ENCODE measurements at places on chromosomes 12 and 14.
A peak's percentile ranks its signal among the peaks of the same experiment; 100 is the strongest.

DNA sequence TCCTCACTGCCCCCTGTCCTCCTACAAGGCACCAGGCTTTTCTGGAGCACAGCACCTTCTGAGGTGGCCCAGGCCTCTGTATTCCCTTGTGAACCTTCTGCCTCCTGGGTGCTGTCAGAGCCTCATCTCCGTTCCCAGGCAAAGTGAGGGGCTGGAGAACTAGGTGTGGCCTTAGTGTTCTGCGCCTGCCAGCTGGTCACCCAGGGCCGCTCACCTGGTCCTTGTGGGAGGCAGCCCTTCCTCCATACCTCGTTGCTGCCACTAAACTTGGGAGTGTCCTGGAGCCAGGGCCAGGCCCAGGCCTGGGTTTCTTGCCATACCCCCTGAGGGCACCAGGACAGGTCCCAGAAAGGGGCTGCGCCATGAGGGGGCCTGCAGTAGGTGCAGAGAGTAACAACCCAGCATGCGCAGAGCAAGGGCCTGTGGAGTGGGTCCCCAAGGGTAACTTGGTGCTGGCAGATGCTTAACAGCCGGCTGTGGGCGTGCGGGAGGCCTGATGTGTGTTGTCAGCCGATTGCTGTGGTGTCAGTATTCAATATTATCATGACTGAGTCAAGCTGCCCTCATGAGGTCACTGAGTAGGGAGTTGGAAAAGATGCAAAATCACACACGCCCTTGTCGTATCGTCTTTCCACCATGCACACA is 17.1 kb downstream of the OTUB2 start:
- H3K27ac ChIP-seq, result no peak overlapping the region

DNA sequence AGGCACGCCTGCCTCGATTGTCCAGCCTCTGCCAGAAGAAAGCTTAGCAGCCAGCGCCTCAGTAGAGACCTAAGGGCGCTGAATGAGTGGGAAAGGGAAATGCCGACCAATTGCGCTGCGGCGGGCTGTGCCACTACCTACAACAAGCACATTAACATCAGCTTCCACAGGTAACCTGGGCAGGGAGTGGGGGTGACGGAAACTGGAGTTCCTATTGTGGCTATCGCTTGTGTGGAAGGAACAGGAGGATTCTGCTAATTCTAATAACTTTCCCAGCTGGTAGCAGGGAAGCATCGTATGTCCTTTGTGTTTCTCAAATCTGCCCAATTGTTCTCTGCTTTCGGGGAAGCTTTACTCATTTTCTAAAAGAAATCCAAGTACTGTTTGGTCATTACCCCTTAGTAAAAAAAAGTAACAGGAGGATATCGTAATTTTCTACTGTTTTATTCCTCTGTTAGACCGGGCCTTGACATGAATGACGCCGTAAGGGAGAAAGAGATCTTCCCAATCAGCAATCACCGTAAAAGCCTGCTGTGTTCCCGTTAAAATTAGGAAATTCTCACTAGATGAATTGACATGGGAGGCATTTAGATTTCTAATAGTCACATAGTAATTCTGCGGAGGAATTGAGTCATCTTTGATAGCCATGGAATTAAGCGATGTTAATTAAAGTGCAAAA is 449 bp downstream of the THAP2 start:
- H3K4me1 ChIP-seq, result peaks cover 43% of the 10 kb centered on the region
- H3K27me3 ChIP-seq, result no peaks in the 10 kb centered on the region
- H3K27ac ChIP-seq, result peak overlapping the region; percentile 100
- peak overlapping the region; percentile 100 for H3K4me3 ChIP-seq
- DNase-seq, result no peak
- H3K36me3 ChIP-seq, result peaks cover 31% of the 10 kb centered on the region

GRCh38 chr14:23562822-23563472 is 4.6 kb downstream of the AP1G2 start:
- H3K4me1 ChIP-seq, result peaks cover 38% of the 10 kb centered on the region
- peak overlapping the region; percentile 41 for H3K27ac ChIP-seq
- H3K36me3 ChIP-seq, result peaks cover 26% of the 10 kb centered on the region
- H3K4me3 ChIP-seq, result no peak overlapping the region
- no peaks in the 10 kb centered on the region for H3K27me3 ChIP-seq

DNA sequence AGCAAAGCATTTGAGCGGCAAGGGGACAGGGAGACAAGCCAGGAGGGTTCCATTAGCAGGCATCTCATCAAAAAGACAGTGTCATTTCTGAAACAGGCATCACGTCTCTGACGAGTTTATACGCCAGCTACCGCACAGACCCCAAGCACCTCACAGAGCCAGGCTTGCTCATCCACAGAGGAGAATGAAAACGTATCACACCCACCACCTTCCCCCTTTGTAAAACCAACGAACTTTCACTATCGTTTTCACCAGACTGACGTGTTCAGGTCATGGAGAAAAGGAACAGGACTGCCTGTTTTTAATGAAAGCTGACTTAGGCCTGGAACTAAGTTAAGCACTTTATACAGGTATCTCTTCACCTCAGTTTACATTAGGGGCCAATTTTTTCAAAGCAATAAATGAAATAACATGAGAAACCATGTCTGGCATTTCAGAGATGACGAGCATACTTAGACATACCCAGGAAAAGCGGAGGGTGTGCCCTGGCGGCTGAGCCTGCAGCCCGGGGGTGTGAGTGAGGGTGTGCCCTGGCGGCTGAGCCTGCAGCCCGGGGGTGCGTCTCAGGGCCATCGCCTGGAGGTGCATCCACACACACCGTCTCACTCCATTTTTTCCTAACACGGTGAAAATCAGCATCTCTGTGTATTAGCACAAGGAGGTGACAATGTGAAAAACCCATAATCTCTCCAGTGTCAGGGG is 41.9 kb downstream of the STX2 start:
- H3K27ac ChIP-seq, result peak overlapping the region; percentile 98
- no peaks in the 10 kb centered on the region for H3K27me3 ChIP-seq
- H3K4me1 ChIP-seq, result peaks cover 8% of the 10 kb centered on the region

DNA sequence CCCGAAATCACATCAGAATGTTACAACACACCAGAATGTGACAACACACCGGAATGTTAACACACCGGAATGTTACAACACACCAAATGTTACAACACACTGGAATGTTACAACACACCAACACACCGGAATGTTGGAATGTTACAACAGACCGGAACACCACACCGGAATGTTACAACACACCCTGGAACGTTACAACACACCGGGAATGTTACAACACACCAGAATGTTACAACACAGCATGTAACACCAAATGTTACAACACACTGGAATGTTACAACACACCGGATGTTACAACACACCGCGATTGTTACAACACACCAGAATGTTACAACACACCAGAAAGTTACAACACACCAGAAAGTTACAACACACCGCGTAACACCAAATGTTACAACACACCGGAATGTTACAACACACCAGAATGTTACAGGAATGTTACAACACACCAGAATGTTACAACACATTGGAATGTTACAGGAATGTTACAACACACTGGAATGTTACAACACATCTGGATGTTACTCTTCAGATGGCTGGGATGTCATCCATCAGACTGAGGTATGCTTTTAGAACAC is 21.1 kb downstream of the CHFR start:
- H3K36me3 ChIP-seq, result peaks cover 39% of the 10 kb centered on the region
- H3K4me3 ChIP-seq, result no peak overlapping the region
- peak overlapping the region; percentile 24 for H3K27ac ChIP-seq
- no peak for DNase-seq
- peaks cover 7% of the 10 kb centered on the region for H3K4me1 ChIP-seq
- H3K27me3 ChIP-seq, result no peaks in the 10 kb centered on the region

DNA sequence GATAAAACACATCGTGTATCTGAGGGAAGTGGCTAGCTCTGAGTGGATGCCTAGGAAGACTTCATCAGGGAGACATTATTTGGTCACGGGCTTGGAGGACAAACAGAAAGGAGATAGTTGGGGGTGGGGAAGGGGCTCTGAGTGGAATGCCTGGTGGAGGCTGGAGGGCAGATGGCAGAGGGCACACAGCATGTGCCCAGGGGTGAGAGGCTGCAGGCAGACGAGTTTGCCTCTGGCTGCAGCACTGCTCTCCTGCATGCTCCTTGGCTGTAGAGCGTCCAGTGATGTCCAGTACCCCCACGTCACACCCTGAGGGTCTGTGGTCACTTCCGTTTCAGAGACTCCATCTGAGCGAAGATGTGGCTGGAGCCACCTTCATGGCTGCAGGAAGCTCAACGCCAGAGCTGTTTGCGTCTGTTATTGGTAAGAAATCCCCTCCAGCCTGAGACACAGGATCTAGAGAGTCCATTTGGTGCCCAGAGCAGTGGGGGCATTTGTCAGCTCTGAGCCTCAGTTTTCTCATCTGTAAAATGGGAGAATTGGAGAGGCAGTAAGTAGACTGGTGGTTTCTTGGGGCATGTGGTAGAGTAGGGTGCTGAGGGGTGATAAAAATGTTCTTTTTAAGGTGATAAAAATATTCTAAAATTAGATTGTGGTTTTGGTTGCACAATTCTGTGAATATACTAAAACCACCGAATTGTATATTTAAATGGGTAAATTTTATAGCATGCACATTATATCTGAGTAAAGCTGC is 71.7 kb upstream of the RIN3 start:
- no peak for DNase-seq
- peak overlapping the region; percentile 7 for H3K27ac ChIP-seq
- H3K4me1 ChIP-seq, result peaks cover 36% of the 10 kb centered on the region
- H3K27me3 ChIP-seq, result no peaks in the 10 kb centered on the region
- peak overlapping the region; percentile 68 for H3K4me3 ChIP-seq
- peaks cover 2% of the 10 kb centered on the region for H3K36me3 ChIP-seq

DNA sequence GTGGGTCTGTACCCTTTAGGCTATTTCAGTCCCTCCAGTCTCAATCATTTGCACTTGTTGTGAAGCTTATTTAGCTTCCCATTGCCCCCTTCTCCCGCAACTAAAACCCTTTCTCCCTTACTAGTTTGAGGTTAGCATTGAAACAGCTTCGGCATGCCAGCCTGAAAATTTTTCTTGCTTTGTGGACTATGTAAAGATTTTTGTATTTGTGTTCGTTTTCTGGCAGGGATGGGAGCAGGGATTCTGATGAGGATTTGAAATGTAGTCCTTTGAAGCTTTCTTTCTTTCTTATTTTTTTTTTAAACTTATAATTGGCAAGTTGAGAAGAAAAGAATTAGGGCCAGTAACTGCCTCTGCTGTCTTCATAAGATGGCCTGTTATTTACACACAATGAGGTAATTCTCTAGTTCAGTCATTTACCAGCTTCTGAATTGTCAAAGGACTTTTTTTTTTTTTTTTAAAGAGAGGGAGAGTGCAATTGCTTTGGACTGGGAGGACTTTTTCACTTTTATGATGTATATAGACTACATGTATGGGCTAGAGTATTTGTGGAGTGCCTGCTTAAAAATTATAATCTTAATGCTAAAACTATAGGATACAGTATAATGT is 29.0 kb downstream of the PALS1 start:
- no peak overlapping the region for H3K4me3 ChIP-seq
- H3K27me3 ChIP-seq, result no peaks in the 10 kb centered on the region
- peaks cover 15% of the 10 kb centered on the region for H3K4me1 ChIP-seq

DNA sequence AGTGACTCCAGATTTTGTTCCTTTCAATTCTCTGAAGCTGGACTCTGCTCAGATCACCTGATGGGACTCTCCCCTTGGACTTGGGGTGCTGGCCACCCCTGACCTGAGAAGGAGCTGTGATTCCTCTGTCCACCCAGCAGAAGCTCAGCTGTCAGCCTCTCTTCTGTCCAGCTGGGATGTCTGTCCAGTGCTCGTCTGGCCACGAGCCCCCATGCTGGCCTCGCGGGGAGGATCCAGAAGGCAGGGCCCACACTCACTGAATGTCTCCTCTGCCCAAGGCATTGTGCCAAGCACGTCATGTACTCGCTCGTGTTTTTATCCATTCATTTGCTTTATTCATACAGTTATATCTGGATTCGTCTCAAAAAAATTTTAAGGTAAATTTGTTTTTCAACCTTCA is 14.2 kb upstream of the SLC24A4 start:
- no peak for DNase-seq
- no peaks in the 10 kb centered on the region for H3K36me3 ChIP-seq
- no peak overlapping the region for H3K4me3 ChIP-seq
- no peak overlapping the region for H3K27ac ChIP-seq

- H3K36me3 ChIP-seq, result no peaks in the 10 kb centered on the region
- no peaks in the 10 kb centered on the region for H3K27me3 ChIP-seq
- H3K4me1 ChIP-seq, result no peaks in the 10 kb centered on the region
- H3K27ac ChIP-seq, result no peak overlapping the region
- H3K4me3 ChIP-seq, result no peak overlapping the region
Measured at GRCh38 chr14:99560403-99560802, 43.6 kb downstream of the CCDC85C start.

- H3K4me1 ChIP-seq, result no peaks in the 10 kb centered on the region
- no peak overlapping the region for H3K4me3 ChIP-seq
- H3K27ac ChIP-seq, result no peak overlapping the region
- H3K27me3 ChIP-seq, result peaks cover 25% of the 10 kb centered on the region
- no peaks in the 10 kb centered on the region for H3K36me3 ChIP-seq
Measured at GRCh38 chr12:15770021-15770420, 19.2 kb downstream of the EPS8 start.

DNA sequence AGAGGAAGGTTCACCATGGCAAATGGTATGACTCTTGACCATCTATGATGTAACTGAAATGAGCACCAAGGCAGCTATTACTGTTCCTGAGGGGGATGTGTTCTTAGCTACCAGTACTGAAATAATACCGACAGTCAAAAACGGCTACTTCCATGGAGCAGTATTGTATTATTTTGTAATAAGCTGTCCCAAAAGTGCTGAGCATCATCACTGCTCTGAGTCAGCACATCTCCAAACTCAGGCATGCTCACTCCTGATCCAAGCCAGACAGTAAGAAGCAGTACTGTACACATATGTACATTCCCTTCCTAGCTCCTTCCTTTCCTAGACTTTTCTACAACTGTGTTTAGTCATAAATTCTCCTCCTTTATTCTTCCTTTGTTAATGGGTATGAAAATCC is 8.6 kb downstream of the VTI1B start:
- no peak for DNase-seq
- H3K4me3 ChIP-seq, result no peak overlapping the region
- no peaks in the 10 kb centered on the region for H3K27me3 ChIP-seq
- H3K36me3 ChIP-seq, result peaks cover 8% of the 10 kb centered on the region
- H3K27ac ChIP-seq, result peak overlapping the region; percentile 20

GRCh38 chr12:52091061-52091460 is 11.6 kb downstream of the SMIM41 start:
- DNase-seq, result no peak
- no peak overlapping the region for H3K4me3 ChIP-seq
- H3K27me3 ChIP-seq, result peaks cover 88% of the 10 kb centered on the region

DNA sequence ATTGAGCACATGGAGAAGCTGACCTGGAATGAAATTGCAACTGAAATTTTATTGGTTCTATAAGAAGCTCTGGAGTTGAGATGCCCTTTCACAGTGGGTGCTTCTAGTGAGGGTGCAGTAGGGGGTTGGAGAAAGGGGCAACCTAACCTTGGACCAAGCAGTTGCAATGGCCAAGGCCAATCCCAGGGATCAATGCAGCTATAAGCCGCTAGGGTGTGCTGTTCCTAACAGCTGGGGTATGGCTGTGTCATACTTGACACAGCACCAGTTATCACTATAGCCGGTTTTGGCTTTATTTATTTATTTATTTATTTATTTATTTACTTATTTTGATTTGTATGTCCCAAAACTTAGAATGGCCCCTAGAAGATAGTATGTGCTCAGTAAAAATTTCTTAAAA is 505.9 kb downstream of the FLRT2 start:
- H3K27me3 ChIP-seq, result no peaks in the 10 kb centered on the region
- no peak overlapping the region for H3K4me3 ChIP-seq
- peaks cover 2% of the 10 kb centered on the region for H3K36me3 ChIP-seq
- H3K4me1 ChIP-seq, result peaks cover 12% of the 10 kb centered on the region
